ENCODE measurements at places on chromosomes 6 and 20. TPM values are rescaled to one million over a fixed set of nuclear protein-coding genes. Genes with fewer than 3 reads are reported as not detected.

Gene OVOL2
- 0.41 TPM for total RNA-seq

Gene MROH8
- total RNA-seq: 5.0 TPM

- peaks cover 4% of the 10 kb centered on the region for H3K36me3 ChIP-seq
- H3K4me3 ChIP-seq: no peak overlapping the region
- no peak overlapping the region for H3K27ac ChIP-seq
- peaks cover 16% of the 10 kb centered on the region for H3K27me3 ChIP-seq
- no peak for DNase-seq
These were observed 57.1 kb upstream of the CEP162 start for GRCh38 chr6:84284428-84285049.

DNA sequence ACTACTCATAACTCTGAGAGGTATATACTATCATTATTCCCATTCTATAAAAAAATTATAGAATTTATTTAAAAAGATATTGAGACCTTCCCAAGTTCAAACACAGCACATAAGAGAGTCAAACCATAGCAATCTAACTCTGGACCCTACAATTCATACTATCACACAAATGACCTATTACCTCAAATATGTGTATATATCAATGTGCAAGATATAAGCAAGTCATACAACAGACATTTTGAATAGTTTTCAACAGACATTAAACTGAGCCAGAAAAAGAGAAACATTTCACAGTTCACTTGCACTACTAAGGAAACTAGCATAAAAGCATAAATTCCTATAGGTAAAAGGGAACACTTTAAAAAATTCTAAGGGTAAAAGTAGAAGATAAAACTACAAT, 11.7 kb downstream of the PHIP start:
- H3K4me3 ChIP-seq: no peak overlapping the region
- peaks cover 26% of the 10 kb centered on the region for H3K4me1 ChIP-seq
- no peak for DNase-seq
- H3K27me3 ChIP-seq: no peaks in the 10 kb centered on the region
- peaks cover 4% of the 10 kb centered on the region for H3K36me3 ChIP-seq

DNA sequence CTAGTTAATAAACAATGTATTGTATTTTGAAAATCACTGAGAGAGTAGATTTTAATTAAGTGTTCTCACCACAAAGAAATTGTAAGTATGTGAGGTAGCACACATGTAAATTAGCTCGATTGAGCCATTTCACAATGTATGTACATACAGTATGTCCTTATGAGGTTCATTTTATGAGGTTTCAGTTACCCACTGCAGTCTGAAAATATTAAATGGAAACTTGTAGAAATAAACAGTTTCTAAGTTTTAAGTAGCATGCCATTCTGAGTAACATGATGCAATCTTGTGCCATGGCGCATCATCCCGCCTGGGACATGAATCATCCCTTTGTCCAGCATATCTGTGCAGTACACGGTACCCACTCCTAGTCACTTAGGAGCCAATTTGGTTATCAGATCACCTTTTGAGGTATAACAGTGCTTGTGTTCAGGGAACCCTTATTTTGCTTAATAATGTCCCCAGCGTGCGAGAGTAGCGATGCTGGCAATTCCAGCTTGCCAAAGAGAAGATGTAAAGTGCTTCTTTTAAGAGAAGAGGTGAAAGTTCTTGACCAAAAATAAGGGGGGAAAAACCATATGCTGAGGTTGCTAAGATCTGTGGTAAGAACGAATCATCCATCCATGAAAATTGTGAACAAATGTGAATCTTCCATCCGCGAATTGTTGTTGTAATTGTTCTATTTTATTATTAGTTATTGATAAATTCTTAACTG, 64.7 kb downstream of the KCNS1 start:
- no peaks in the 10 kb centered on the region for H3K27me3 ChIP-seq
- peaks cover 91% of the 10 kb centered on the region for H3K4me1 ChIP-seq
- peak overlapping the region; percentile 87 for H3K4me3 ChIP-seq
- H3K27ac ChIP-seq: peak overlapping the region; percentile 100
- peak; percentile 74 for DNase-seq

DNA sequence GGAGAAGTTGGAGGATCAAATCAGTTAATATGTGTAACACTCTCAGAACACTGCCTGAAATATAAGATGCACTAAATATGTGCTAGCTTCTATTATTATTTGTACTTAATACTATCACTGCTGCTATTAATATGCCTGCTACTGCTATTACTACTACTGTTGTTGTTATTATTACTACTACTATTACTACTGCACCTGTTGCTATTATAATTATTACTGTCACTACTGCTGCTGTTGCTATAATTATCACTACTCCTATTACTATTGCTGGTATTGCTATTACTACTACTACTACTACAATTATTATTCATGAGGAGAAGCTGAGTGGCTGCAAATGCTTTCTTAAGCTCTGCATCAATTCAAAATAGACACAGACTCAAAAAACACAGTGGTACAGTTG, 16.7 kb upstream of the SSTR4 start:
- H3K4me1 ChIP-seq: no peaks in the 10 kb centered on the region
- no peak overlapping the region for H3K27ac ChIP-seq
- DNase-seq: no peak
- H3K36me3 ChIP-seq: no peaks in the 10 kb centered on the region

DNA sequence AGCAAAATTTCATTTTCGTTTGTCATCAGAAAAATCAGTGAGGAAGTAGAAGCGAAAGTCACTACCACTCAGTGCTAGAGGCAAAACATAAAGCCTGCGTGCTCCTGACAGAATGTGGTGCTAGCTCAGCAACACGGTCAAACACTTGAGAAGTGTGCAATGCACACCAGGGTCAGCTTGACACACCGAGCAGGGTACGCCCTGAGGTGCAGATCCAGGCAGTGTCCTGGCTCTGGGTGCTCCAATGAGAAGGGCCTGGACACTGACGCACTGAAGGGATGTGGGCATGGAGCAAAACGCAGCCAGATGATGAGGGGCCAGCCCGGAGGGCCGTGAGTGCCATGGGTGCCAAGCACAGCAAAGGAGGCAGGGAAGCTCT, 5.9 kb downstream of the RNASET2 start:
- H3K4me3 ChIP-seq: peak overlapping the region; percentile 93
- H3K36me3 ChIP-seq: peaks cover 2% of the 10 kb centered on the region
- H3K4me1 ChIP-seq: peaks cover 64% of the 10 kb centered on the region
- no peaks in the 10 kb centered on the region for H3K27me3 ChIP-seq

DNA sequence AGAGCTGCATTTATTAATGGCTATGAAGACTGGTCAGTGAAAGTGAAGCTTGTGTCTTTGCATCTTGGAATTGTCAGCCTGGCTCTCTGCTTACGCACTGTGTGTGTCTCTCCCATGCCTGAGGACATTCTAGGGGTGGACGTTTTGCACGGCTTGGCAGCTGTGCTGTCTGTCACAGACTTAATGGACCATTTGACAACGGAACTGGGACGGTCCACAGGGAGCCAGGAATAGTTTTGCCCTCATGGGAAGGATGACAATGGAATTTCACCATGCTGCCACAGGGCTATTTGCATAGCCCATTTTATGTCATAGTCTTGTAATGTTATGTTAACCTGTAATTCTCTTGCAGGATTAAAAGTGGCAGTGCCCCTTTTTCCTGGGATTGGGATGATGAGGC, 44.7 kb downstream of the OR2B6 start:
- no peak overlapping the region for H3K4me3 ChIP-seq
- H3K36me3 ChIP-seq: no peaks in the 10 kb centered on the region
- H3K27ac ChIP-seq: no peak overlapping the region
- H3K4me1 ChIP-seq: no peaks in the 10 kb centered on the region

DNA sequence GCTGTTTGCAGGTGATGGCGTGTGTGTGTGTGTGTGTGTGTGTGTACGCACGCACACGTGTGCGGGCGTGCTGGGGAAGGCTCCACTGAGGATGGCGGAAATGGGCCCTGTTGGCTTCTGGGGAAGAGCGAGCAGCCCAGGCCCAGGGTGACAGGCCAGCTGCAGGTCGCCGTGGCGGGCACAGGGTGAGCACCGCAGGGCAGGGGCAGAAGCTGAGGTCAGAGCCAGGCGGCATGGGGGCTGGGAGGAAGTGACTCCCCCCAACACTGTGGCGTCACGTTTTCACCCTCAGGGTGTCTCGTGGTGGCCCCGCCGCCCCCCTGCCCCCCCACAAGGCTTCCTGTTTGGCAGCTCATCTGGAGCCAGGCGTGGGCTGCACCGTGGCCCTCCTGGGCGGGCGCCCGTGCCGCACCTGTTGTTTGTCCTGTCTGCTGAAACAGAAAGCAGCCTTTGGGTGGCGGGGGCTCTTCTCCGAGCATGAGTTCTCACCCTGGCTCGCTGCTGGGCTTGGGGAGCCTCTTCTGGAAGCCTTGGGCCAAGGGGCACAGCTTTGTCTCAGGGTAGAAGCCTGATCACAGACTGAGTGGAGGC, 7.1 kb downstream of the RBM38 start:
- H3K4me3 ChIP-seq: peak overlapping the region; percentile 81
- peak overlapping the region; percentile 90 for H3K27ac ChIP-seq
- peaks cover 32% of the 10 kb centered on the region for H3K36me3 ChIP-seq
- peak; percentile 83 for DNase-seq
- peaks cover 90% of the 10 kb centered on the region for H3K4me1 ChIP-seq

Gene RFX6
- not detected for total RNA-seq

Gene ARMC12
- total RNA-seq: 4.5 TPM

DNA sequence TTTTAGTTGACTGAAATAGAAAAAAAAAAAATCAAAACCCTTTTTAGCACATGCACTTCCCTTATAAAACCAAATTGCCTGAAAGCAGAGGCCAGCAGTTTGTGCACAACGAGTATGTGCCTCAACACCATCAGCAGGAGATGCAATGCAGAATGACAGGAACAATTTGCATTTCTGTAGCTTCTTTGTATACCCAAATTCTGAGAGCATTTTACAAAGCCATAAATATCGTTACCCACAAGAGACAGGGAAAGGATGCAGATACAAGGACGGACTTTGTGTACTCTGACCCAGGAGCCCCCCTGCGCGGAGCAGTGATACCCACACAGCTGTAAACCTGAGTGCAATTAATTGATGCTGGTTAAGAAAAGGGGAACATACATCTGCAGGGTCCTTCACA, 285.6 kb downstream of the PRKN start:
- peaks cover 4% of the 10 kb centered on the region for H3K36me3 ChIP-seq
- H3K4me1 ChIP-seq: no peaks in the 10 kb centered on the region
- H3K27me3 ChIP-seq: no peaks in the 10 kb centered on the region
- H3K27ac ChIP-seq: no peak overlapping the region
- DNase-seq: no peak

Gene CCDC170
- total RNA-seq: not detected

Gene FAM83C
- not detected for total RNA-seq

- DNase-seq: no peak
- H3K27me3 ChIP-seq: no peaks in the 10 kb centered on the region
- peaks cover 11% of the 10 kb centered on the region for H3K4me1 ChIP-seq
- no peaks in the 10 kb centered on the region for H3K36me3 ChIP-seq
- no peak overlapping the region for H3K4me3 ChIP-seq
- H3K27ac ChIP-seq: no peak overlapping the region
These were observed 85.3 kb downstream of the TRMT6 start for GRCh38 chr20:5864873-5865587.

- no peaks in the 10 kb centered on the region for H3K36me3 ChIP-seq
- no peaks in the 10 kb centered on the region for H3K27me3 ChIP-seq
- no peak for DNase-seq
- no peak overlapping the region for H3K27ac ChIP-seq
- H3K4me1 ChIP-seq: no peaks in the 10 kb centered on the region
- no peak overlapping the region for H3K4me3 ChIP-seq
These were observed 8.6 kb upstream of the PFDN4 start for GRCh38 chr20:54199283-54199682.

DNA sequence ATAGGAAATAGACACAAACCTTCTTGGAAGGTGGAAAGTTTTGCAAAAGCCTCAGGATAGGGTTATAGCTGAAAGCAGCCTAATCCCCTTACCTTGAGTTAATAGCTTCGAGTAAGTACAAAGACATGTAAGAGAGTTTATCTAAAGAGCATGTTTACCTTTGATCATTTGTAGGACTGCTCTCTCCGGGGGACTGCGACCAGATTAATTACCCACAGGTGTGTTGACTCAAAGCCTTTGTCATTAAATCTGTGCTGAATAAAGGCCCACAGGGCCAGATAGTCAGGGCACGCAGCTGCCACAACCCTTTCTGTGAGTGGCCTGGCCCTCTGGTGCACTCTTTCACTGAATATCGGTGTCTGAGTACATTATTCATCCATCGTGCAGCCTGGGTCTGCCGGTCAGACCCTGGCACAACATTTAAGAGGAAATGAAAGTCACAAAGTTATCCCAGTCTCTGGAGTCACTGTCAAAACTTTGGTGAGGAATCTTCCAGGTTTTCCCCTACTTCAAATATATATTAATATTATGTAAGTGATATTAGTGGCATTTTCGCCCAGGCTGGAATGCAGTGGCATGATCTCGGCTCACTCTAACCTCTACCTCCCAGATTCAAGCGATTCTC, 5.4 kb upstream of the MICA start:
- H3K4me1 ChIP-seq: peaks cover 57% of the 10 kb centered on the region
- H3K27ac ChIP-seq: no peak overlapping the region
- no peak for DNase-seq
- H3K36me3 ChIP-seq: peaks cover 7% of the 10 kb centered on the region
- peaks cover 9% of the 10 kb centered on the region for H3K27me3 ChIP-seq
- no peak overlapping the region for H3K4me3 ChIP-seq

DNA sequence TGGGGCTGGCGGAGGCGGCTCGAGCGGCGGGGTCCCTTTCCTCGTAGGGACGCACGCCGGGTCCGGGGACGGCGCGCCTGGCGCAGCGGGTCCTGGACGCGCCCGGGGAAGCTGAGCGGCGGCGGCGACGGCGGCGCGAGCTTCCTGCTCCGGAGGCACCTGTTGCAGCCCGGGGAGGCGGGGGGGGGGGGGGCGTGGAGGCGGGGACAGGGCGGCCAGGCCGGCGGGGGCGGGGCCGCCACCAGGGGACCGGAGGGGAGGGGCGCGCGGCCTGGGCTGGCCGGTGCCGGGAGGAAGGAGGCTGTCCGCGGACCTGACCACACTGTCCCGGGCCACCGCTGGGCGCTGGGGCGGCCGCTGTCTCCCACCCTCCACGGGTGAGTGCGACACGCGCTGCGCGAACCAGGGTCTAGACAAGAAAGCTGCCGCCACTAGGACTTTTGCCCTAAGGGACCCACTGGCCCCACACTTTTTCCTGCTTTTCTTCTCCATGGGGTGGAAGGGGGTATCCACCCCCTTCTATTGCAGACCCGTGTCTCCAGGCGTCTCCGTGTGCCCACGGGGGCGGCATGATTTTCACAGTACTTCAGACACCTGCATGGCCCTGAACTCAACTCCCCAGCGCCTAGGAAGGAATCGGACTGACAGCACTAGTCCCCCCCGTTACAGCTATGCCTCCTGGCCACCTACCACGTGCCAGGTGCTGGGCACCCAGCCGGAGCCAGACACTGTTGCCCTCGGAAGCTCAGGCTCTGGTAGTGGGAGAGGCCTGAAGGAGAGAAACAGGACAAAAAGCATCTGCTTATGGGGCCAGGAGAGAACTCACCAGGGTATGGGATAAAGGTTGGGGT, at the start of gene NFATC2:
Gene NFATC2 (minus strand): TSS at position 149 of the 851 bp plus-strand sequence. CDS start 220 bp downstream, outside the sequence.
- peaks cover 45% of the 10 kb centered on the region for H3K4me1 ChIP-seq
- H3K4me3 ChIP-seq: peak within 1 kb of the TSS; percentile 98
- H3K27me3 ChIP-seq: peaks cover 22% of the 10 kb centered on the region
- H3K27ac ChIP-seq: peak within 1 kb of the TSS; percentile 91

Measured in activated T-cell treated with anti-CD3 and anti-CD28 coated beads, Interleukin-2, amount 50 U/mL, for 72 hours (primary cell).